ENCODE measurements at places on chromosomes 5 and 9. TPM values are rescaled to one million over a fixed set of nuclear protein-coding genes. Genes with fewer than 3 reads are reported as not detected.

The SLC25A2 gene
- total RNA-seq = 0.28 TPM

DNA sequence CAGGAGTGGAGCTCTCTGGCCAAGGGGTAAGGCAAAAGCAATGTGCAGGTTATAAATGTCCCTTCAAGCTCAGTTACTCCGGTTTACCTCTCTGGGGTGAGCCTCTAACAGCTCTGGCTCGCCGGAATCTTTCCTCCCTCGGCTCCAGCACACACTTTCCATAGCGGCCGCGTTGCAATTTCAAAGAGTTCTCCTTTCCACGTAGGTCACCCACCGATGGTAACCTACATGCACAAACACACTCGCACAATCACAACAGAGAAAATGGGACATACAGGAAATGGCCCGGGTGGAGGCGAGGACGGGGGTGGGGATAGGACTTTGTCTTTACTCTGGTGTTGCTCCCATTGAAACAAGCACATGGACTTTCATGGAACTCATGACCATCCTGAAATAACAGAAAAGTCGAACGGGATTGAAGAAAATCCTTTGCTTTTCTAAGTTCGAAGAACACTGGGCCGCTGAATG lies 1.2 kb downstream of the LHFPL2 start:
- DNase-seq = no peak
- H3K27me3 ChIP-seq = no peaks in the 10 kb centered on the region
- H3K4me1 ChIP-seq = peaks cover 23% of the 10 kb centered on the region
- H3K36me3 ChIP-seq = no peaks in the 10 kb centered on the region
- peak overlapping the region; percentile 80 for H3K27ac ChIP-seq

The TBCA gene
- total RNA-seq = 302 TPM

DNA sequence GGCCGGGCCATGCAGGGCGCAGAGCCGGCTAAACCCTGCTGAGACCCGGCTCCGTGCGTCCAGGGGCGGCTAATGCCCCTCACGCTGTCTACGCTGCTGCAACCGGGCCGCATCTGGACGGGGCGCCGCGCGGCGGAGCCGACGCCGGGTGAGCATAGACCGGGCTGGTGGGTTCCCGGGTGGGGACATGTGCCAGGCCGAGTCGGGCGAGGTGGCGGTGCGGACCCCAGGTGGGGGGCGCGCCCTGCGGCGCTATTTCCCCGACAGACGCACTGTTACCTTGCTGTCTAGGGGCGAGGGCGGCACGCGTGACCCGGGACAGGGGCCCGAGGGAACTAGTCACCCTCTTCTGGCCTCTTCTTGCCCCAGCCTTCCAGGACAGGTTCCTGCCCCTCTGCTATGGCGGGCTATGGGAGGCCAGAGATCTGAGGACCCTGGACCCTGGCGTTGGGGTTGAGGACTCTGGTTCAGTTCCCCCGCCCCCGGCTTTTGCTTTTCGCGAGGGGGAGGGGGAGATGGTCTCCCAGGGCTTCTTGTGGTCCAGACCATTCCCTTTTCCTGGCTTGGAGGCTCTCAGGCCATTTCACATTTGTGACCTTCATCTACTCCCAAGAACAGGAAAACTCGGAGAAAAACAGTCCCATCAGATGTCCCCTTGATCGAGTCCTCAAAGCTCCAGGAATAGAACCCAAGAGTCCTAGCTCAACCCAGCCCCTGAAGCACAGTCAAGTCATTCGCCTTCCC lies 536 bp downstream of the SLC27A4 start:
- H3K27ac ChIP-seq = peak overlapping the region; percentile 70
- peak overlapping the region; percentile 80 for H3K4me3 ChIP-seq
- no peak for DNase-seq
- H3K4me1 ChIP-seq = no peaks in the 10 kb centered on the region
- H3K27me3 ChIP-seq = no peaks in the 10 kb centered on the region

The IL4 gene
- not detected for total RNA-seq

DNA sequence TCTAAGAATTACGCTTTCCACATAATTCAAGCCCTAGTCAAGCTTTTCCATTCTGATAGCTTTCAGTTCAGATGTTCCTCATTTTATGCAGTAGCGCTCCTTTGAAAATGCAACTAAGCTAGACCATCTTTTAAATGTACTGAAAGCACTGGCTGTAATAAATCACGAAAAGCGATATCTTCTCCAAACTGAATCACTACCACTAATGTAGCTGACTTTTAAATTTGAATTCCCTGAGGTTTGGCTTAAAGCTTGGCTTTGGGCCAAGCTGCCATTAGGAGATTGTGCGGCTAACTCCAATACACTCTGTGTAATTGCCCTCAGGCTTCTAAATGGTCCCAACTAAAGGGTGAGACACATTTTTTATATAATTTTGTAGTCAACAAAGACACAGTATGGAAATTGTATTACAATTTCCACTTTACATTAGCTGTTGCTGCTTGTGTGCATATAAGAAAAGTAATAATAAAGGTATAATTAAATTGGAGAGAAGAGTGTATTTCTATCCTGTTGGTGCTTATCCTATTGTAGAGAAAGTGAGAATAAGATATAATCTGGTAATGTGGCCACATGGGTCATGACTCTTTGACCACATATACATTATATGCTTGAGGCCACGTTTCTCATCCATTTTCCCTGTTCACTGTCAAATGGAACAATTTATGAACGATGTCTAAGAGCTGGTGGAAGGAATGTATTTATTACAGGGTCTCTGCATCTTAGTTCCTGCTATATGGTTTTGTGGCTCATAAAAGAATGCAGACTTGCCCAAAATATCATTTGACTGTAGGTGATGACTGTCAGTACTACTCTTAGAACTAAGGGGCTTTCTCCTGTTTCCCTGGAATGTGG lies 118.7 kb upstream of the TAF11L2 start:
- no peak for DNase-seq
- no peak overlapping the region for H3K4me3 ChIP-seq
- no peaks in the 10 kb centered on the region for H3K27me3 ChIP-seq
- H3K36me3 ChIP-seq = no peaks in the 10 kb centered on the region

- H3K4me1 ChIP-seq = no peaks in the 10 kb centered on the region
- no peak for DNase-seq
- H3K36me3 ChIP-seq = no peaks in the 10 kb centered on the region
- no peaks in the 10 kb centered on the region for H3K27me3 ChIP-seq
Observed at GRCh38 chr9:8684978-8685708, 885.6 kb upstream of the DMAC1 start.

- H3K4me1 ChIP-seq = no peaks in the 10 kb centered on the region
- H3K4me3 ChIP-seq = no peak overlapping the region
- no peaks in the 10 kb centered on the region for H3K27me3 ChIP-seq
- H3K36me3 ChIP-seq = no peaks in the 10 kb centered on the region
- H3K27ac ChIP-seq = no peak overlapping the region
Observed at GRCh38 chr5:167507463-167508233, 783.8 kb upstream of the WWC1 start.

All from Panc1 (cell line).